ENCODE measurements at places on chromosomes 1 and 21.

GRCh38 chr1:232921381-232921780 lies 29.0 kb upstream of the NTPCR start:
- no peak for DNase-seq

DNA sequence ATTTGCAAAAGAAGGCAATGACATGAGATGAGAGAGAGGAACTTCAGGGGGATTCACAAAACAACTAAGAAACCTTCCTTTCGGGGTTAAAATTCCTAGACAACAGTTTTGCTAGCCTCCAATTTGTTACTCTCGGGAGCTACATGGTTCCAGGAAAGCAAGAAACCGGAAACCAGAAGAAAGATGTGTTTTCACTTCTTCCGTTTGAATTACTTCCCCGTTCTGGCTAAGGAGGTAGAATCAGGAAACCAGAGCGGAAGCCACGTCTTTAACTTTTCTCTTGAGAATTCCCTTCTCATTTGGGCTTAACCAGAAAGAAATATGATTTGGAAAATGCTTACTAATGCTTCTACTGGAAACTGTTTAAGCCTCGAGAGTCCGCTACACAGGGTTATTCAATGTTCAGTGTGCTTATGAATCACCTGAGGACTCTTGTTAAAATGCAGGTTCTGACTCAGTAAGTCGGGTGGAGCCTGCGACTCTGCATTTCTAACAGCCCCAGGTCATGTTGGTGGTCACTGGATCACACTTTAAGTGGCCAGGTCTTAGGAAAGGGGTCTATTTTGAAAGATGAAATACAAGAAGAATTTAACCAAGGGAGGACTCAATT lies 43.5 kb upstream of the MCOLN3 start:
- DNase-seq = no peak

GRCh38 chr1:10242811-10243210 lies 32.4 kb downstream of the KIF1B start:
- DNase-seq = no peak

- DNase-seq = no peak
Observed at GRCh38 chr1:5660141-5660935, 331.9 kb downstream of the NPHP4 start.

GRCh38 chr1:246492611-246493245 lies 14.4 kb downstream of the SMYD3 start:
- DNase-seq = peak; percentile 74

GRCh38 chr1:119081700-119082099 lies 58.8 kb downstream of the WARS2 start:
- DNase-seq = no peak

- DNase-seq = no peak
Observed at GRCh38 chr1:55822891-55823290, 607.7 kb upstream of the USP24 start.

GRCh38 chr1:36217670-36218069 lies 6.6 kb upstream of the THRAP3 start:
- no peak for DNase-seq

GRCh38 chr1:224542783-224543440 lies 73.2 kb upstream of the CNIH3 start:
- no peak for DNase-seq

GRCh38 chr1:53328541-53329499 lies 950 bp upstream of the LRP8 start:
- DNase-seq = no peak

GRCh38 chr1:9238550-9238949 lies 4.0 kb downstream of the H6PD start:
- no peak for DNase-seq

- DNase-seq = no peak
Observed at GRCh38 chr1:4062041-4062440, 162.0 kb upstream of the C1orf174 start.

GRCh38 chr1:147600119-147601111 lies 59.1 kb downstream of the BCL9 start:
- DNase-seq = no peak

- DNase-seq = no peak
Observed at GRCh38 chr1:107975851-107976250, 10.9 kb upstream of the VAV3 start.

DNA sequence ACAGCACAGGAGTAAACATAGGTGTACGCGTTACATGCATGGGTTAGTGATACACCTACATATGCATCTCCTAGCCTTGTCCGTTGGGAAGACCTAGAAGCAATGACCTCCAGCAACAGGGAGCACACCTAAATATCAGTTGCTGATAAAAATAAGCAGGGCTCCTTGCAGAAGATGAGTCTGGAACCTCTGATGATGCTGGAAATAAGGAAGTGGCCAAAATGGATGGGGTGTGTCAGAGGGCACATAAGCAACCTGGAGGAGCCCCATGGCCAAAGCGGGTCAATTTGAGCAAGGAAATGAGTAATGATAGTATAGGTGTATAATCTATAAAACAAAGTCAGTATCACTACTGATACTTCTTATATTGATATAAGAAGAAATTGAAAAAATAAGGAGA lies 13.7 kb downstream of the ADARB1 start:
- DNase-seq = no peak

GRCh38 chr1:71303617-71304041 lies 222.8 kb upstream of the ZRANB2 start:
- DNase-seq = no peak

GRCh38 chr1:157819896-157820295 lies at the start of gene FCRL1:
FCRL1 (minus strand) TSS chr1:157820120; CDS start chr1:157820037, 83 bp downstream.
- no peak for DNase-seq

GRCh38 chr1:181079382-181079781 lies 9.1 kb upstream of the IER5 start:
- no peak for DNase-seq

GRCh38 chr1:236916131-236916800 lies 88.0 kb downstream of the MT1HL1 start:
- no peak for DNase-seq

GRCh38 chr1:155514582-155515187 lies 47.9 kb downstream of the ASH1L start:
- no peak for DNase-seq

DNA sequence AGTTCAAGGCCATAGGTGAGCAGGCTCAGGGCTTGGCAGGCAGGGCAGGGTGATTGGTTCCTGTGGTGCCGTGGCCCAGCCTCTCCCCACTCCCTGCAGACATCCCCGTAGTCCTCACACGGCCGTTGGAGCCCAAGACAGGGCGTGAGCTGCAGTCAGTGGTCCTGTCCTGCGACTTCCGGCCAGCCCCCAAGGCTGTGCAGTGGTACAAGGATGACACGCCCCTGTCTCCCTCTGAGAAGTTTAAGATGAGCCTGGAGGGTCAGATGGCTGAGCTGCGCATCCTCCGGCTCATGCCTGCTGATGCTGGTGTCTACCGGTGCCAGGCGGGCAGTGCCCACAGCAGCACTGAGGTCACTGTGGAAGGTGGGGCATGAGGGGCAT lies 71.9 kb downstream of the OBSCN start:
- no peak for DNase-seq

DNA sequence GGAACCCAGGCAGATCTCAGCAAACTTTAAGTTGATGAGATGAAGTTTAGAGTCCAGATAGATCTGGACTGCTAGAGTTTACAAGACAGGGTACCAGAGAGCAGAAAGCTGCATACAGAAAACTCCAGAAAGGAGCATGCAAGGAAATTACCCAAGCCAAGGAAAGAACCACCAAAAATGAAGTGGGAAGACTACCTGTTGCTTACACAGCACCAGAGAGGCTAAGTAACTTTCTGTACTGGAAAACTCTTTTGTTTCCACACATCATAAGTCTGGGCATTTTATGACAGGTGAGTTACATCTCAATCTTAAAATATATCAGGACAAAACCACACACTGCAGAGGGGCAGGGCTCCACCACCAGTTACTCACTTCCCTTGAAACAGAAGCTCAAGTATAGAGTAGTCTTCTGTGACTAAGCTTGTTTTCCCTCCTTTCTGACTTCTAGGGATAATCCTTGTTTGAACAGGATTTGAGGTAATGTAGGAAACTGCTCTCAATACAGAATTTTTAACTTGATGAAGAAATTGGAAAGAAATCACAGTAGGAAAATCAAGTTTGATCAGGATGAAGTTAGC lies 17.4 kb upstream of the GJA9 start:
- no peak for DNase-seq

- DNase-seq = no peak
Observed at GRCh38 chr1:166197141-166197540, 30.3 kb upstream of the FAM78B start.

GRCh38 chr21:32884062-32884461 lies 112.5 kb upstream of the PAXBP1 start:
- no peak for DNase-seq

- DNase-seq = no peak
Observed at GRCh38 chr1:156566436-156566835, 5.9 kb downstream of the IQGAP3 start.

DNA sequence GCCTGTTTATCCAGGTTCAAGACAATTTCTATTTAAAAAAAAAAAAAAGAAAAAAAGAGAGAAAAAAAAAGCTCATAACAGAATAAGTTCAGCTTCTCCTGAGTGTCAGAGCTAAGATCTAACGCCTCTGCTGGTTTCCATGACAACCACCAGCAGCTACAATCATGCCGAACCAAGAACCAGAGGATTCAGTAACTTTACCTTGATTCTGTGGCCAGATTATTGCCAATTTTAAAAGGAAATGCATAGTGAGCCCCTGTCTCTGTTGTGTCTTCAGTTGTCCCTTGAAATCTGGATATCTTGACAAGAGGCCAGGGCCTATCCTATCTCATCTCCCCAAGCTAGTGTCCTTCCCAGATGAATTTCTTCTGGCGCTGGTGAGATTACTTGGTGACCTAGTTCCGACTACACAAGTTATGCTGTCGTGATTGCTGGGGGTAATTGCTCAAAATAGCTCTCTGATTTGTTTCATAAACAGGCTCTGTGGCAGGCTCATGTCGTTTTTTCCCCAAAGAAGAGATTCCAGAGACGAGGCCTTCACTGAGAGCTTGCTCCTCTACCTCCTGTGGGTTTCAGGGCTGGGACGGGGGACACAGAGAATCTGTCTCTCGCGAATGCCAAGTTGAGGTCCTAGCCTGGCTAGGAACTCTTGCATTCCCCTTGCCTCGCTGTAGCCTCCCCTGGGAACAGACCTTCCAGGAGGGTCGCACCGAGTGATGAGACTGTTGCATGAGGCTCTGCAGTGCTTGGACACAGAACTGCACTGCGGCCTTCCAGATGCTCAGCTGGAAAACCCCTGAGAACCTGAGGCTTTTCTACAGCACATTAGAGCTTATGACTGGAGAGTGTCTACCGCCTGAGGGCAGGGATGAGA lies 32.4 kb upstream of the SCCPDH start:
- DNase-seq = no peak

- no peak for DNase-seq
Observed at GRCh38 chr1:168892931-168893330, 163.9 kb upstream of the DPT start.

DNA sequence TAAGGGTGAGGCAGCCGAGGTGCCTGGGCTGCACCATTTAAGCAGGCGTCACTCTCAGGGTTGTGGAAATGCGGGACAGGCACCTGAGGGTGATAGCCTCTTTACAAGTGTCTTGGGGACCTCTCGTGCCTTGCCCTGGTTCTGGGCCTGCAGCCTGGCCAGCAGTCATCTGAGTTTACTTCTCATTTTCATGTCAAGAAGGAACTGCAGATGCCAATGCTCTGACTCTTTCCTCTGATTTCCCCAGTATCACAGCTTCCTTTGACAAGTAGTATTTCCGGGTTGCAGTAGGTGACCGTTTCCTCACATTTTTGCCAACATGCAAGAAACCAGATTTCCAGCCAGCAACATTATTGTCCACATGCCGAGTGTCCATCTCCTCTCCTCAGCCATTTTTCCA lies 286.9 kb downstream of the DISC1 start:
- DNase-seq = no peak

GRCh38 chr1:230110971-230111370 lies 43.9 kb downstream of the GALNT2 start:
- no peak for DNase-seq

DNA sequence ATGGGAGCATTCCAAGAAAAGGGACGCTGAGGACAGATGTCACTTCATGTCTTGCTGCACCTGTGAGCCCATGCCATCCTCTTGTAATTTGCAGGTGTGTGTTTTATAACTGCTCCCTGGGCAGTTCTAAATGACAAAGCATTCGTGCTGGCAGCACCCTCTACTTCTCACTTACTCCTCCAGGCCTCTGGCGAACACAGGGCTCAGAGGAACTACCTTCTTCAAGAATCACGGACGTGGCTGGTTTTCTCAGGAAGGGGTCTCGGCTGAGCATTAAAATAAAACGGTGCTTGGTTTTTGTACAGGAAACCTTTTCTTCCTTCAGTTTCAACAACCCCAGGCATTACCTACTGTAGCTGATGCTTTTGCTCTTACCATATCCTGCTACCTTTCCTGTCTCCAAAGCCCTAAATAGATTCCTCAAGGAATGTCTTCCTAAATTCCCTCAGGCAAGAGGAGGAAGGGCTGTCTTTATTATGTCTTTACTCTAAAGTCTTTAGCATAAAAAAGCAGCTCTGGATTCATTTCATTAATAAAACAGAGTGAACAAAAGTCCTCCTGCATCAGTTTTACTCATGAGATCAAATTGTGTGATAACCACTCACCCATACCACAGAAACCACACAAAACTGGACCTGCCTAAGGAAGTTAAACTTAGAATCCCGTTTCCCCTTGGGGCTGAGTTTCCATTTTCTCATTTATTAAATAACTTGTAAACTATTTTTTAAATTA lies 79.0 kb upstream of the MAP10 start:
- no peak for DNase-seq

- DNase-seq = no peak
Observed at GRCh38 chr1:180936110-180937011, 23.7 kb downstream of the KIAA1614 start.

GRCh38 chr1:216549796-216550195 lies 126.5 kb upstream of the USH2A start:
- no peak for DNase-seq

DNA sequence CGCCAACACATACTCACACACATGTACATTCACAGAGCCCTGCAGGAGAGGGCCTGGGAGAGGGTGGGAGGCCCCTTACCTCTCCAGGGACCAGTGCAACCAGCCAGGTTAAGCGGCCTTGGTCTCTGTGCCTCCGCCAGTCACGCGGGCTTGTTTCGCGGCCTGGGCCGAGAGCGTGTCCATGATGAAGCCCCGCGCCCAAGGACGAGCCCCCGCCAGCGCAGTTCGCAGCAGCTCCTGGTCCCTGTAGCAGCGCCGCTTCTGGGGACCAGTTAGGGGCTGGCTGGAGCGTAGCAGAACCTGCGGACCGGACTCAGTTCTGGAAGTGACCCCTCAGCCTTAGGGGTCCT lies 7.3 kb upstream of the FAM167B start:
- DNase-seq = no peak

GRCh38 chr1:225517697-225518096 lies 89.9 kb upstream of the LBR start:
- DNase-seq = no peak

- DNase-seq = no peak
Observed at GRCh38 chr1:22159891-22160290, 17.0 kb upstream of the WNT4 start.

- no peak for DNase-seq
Observed at GRCh38 chr1:192925609-192926008, 116.8 kb downstream of the RGS2 start.

DNA sequence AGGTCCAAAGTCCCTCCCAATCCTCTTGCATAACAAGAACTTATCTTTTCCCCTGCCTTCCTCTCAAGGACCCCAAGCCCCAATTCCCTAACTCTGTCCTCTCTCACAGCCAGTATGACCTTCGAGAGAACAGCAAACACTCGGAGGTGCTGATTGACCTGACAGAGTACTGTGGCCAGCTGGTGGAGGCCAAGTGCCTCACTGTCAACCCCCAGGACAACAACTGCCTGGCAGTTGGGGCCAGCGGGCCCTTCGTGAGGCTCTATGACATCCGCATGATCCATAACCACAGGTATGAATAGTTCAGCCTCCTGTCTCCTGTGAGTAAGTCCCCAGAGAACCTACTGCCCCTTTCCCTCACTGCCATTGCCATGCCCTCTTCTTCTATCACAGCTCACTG lies 29.9 kb upstream of the TMEM222 start:
- DNase-seq = no peak
